HEK293T (cell line): ENCODE measurements at places on chromosomes 5 and 9.

DNA sequence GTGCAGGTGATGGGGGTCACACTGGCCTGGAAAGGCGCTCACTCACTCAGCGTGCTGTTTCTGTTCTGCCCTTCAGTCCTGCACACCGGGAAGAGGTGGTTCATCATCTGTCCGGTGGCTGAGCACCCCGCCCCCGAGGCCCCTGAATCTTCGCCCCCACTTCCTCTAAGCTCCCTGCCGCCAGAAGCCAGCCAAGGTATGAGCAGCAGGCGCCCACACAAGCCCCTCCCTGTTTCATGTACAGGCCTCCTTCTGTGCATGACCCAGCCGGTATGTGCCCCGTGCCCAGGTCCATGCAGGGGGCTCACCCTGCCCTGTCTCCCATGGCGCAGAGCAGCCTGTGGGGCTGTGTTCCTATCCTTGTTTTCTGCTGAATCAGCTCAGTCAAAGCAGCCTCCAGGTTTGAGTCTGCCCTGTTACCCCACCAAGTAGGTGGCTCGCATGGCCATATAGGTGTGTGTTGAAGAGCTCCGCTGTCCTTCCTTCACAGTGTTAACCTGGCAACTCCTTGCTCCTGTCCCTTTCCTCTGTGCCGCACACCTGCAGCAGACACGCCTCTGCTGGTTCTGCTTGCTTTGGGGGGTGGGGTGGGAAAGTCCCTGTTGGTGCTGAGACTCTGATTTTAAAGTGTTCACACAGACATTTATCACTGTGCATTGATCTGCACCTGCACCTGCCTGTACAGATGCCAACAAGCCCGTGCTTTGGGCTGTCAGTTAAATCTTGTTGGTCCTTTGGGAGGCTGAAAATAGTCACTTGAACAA is 84.8 kb downstream of the WNK2 start:
- no peak for DNase-seq

DNA sequence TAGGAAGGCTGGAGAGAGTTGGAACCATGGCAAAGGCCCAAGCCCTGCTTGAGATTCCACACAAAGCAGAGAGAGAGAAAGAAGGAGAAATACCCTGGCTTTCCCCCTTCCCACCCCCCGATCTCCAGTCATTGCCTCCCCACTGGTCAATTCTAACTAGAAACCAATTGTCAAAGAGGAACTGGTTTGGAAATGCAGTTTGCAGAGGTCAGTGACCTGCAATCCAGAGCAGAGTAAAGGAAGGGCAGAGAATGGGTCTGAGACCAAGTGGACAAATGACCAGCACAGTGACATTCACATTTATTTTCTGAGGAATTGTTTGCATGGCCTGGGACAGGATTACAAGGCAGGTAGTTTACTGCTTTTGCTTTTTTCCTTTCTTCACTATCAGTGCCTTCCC is 37.5 kb upstream of the ZFYVE16 start:
- DNase-seq: no peak

GRCh38 chr9:125757834-125758233 is 10.7 kb downstream of the PBX3 start:
- DNase-seq: no peak

- DNase-seq: no peak
Observed at GRCh38 chr9:22838266-22838665, 391.6 kb downstream of the DMRTA1 start.

DNA sequence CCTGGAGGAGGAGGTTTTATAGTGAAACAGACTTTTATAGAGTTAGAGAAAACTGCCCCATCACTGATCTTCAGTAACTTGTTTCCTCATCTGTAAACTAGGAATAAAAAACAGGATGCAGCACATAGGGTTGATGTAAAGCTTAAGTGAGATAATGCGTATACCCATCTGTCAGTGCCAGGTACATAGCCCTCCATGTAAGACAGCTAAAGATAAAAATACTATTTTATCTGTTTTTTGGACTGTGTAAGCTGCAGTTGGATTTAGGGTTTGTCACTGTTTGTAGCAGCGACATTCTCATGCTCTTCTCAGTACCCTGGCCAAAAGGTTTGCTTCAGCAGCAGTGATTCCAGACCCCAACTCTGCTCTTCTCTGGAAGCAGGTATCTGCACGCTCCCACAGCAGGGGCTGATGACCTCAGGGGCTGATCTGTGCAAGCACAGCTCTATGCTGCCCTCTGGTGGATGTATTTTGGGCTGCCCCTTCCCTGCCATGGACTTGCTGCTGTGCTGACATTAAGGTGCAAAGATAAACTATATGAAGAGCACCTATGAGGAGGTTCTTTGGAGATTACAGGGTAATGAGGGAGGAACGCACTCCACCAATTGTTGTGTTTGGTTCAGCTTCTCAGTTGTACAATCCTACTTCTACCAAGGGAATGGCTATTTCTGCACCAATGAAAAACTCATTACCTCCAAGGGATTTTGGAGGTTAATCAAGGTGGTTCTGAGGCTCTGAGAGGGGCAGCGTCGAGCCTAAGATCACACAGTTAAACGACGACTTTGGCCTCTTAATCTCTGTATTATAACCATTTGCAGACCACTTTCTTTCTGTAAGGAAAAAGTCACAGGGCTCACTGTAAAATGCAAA is 13.1 kb downstream of the HMHB1 start:
- peak; percentile 81 for DNase-seq

DNA sequence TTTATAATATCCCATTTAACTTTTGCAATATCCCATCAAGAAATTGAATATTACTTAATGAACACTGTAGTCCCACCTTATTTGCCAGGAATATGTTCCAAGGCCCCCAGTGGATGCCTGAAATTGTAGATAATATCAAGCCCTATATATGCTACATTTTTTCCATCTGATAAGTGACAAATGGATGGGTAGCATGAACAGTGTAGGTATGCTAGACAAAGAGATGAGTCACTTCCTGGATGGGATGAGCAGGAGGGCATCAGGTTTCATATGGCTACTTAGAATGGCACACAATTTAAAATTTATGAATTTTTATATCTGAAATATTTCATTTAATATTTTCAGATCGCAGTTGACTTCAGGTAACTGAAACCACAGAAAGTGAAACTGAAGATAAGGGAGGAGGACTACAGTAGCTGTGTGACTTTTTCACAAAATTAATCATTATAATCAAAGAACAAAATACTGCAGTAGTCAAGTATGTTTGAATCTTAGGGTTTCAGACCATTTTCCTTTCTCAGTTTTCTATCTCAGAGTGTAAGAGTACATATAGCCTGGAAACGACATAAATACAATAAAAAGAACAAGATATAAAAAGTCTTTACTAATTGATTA is 636.4 kb upstream of the ARRDC3 start:
- no peak for DNase-seq

- no peak for DNase-seq
Observed at GRCh38 chr5:178424810-178425177, 165.4 kb downstream of the COL23A1 start.

- peak; percentile 49 for DNase-seq
Observed at GRCh38 chr5:141681695-141682641, at the start of gene ARAP3. TSS of gene ARAP3 (minus strand) at chr5:141682230. CDS start at chr5:141680486, 1,744 bp downstream.

GRCh38 chr9:133980864-133981588 is 11.1 kb downstream of the VAV2 start:
- DNase-seq: no peak
